Large intestine (tissue), 12 donors: ENCODE measurements at places on chromosomes 16 and 17. TPM values are rescaled to one million over a fixed set of nuclear protein-coding genes. Genes with fewer than 3 reads are reported as not detected.
A peak's percentile ranks its signal among the peaks of the same experiment; 100 is the strongest.

DNA sequence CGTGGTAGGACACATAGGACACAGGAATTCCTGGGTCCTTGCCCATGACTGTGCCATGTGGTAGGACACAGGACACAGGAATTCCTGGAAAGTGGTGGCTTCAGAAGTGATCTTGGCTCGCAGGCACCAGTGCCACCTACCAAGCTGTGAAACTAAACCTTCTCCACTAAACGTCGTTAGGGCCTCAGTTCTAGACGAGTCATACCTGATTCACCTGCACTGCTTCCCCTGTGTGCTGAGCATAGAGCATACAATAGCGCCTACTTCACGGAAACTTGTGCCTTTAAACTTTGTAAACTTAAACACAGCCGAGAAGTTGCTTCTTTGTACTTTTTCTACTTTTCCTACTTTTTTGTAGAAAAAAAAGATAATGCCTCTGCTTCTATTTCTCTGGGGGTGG lies 4.8 kb downstream of the SOX8 start:
- no peaks in the 10 kb centered on the region for H3K36me3 ChIP-seq
- no peak overlapping the region for H3K4me3 ChIP-seq
- DNase-seq = no peak
- peaks cover 23% of the 10 kb centered on the region for H3K27me3 ChIP-seq
- H3K4me1 ChIP-seq = no peaks in the 10 kb centered on the region
- H3K27ac ChIP-seq = no peak overlapping the region

DNA sequence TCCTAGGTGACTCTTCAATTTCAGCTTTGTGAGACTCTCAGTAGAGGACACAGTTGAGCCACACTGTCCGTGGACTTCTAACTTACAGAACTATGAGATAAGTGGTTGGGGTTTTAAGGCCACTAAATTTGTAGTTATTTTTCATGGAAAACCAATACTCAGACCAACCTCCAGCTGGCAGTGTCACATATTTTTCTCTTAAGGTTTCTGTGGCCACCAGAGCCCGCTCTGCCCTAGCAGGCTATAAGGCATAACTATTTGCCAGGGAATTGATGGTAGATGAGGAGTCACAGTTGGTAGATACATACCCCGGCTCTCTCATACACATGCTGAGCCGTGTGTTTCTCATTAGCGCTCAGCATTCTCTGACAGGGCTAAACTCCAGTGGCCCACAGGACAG lies 336.8 kb upstream of the MON1B start:
- H3K27me3 ChIP-seq = no peaks in the 10 kb centered on the region
- no peak overlapping the region for H3K27ac ChIP-seq
- no peaks in the 10 kb centered on the region for H3K36me3 ChIP-seq
- DNase-seq = no peak
- H3K4me1 ChIP-seq = no peaks in the 10 kb centered on the region

- peaks cover 3% of the 10 kb centered on the region for H3K36me3 ChIP-seq
- H3K4me1 ChIP-seq = no peaks in the 10 kb centered on the region
- no peak overlapping the region for H3K27ac ChIP-seq
Measured at GRCh38 chr16:12043953-12044352, 67.4 kb downstream of the SNX29 start.

DNA sequence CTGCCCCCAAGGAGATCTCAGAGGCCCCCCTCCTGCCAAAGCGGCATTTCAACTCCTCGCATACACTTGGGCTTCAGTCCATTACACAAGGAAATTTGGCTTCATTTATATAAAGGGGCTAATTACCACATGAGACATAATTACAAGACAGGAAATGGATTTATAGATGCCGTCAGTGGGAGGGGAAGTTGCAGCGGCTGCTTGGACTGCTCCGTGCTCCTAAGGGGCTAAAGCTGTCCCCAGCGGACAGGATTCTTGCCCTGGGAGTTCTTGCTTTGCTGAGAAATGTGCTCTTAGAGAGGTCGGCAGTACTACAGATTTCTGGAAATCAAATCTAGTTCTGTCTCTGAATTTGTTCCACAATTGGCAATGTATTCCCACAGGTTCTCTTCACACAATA lies 57.2 kb upstream of the NLK start:
- no peak for DNase-seq
- H3K4me3 ChIP-seq = no peak overlapping the region
- H3K27ac ChIP-seq = no peak overlapping the region
- peaks cover 18% of the 10 kb centered on the region for H3K4me1 ChIP-seq
- no peaks in the 10 kb centered on the region for H3K36me3 ChIP-seq

DNA sequence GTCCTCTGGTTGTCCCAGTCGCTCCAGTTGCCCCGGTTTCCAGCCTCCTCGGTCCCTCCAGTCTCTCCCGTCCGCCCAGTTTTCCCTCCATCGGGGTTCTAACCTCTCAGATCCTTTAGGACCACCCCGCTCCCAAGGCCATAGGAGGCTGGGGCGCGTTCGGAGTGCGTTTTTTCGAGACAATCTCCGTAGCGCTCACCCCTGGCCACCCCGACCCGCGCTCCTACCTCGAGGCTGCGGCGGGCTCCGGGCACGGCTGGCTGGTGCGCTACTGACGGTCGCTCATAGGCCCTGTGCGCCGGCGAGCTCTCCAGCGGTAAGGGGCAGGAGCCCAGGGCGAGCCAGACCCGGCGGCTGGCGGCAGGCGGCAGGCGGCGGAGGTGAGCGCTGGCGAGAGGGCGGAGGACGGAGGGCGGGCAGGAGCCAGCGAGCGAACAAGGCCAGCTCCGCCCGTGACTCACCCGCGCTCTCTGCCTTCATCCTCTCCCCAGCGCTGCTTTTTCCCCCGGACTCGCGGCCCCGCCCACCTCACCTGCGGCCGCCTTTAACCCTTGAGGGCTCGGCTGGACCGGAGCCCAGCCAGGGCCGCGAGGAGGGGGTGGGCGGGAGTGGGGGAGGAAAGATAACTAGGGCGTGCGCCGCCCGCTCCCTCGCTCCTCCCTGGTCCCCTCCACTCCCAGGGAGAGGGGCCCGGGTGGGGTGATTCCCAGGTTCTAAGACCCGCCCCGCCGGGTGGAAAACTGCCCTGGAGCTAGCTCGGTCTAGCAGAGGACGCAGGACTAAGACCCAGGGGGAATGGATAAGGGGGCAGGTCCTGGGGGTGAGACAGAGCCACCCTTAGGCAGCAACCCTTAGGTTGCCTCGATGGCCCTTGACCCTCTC lies at the start of gene SP6:
TSS of gene SP6 (minus strand) at position 472 of the 882 bp plus-strand sequence. CDS start 2,734 bp downstream, outside the sequence.
- DNase-seq = peak; percentile 77
- peaks cover 11% of the 10 kb centered on the region for H3K4me1 ChIP-seq
- H3K27ac ChIP-seq = peak within 1 kb of the TSS; percentile 20
- no peaks in the 10 kb centered on the region for H3K36me3 ChIP-seq

DNA sequence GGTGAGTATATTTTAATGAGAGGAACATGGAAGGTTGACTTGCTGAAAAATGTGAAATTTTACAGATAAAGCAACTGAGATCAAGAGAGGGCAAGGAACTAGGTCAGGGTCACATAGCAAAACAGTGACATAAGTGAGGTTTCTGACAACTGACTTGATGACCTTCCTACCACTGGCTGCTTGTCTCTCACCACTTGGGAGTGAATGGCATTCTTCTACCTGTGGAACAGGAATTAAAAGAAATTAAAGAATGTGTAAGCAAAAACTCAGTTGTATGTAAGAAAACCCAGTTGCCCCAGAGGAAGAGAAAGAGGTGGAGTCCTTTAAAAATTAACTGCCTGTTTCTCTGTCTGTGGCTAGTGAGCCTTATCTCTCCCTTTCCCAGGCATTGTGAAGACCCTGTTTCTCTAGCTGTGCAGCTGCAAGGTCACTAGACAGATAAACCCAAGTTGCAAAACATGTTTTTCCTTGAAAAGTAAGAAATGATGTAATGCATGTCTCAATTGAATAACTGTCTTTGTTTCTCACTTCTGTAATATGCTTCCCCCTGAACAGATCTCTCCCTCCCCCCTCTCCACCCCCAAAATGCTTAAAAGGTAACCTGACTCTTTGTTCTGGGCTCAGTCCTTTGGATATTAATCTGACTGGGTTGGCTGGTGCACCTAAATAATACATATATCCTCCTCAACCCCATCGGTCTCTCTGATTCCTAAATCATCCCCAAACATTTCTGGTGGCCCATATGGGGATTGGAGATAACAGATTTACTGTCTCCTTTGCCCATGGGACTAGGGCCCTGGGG lies 23.4 kb downstream of the ACSM1 start:
- H3K27ac ChIP-seq = no peak overlapping the region
- H3K4me3 ChIP-seq = no peak overlapping the region
- peaks cover 39% of the 10 kb centered on the region for H3K4me1 ChIP-seq
- DNase-seq = peak; percentile 23
- H3K27me3 ChIP-seq = peaks cover 3% of the 10 kb centered on the region

- no peaks in the 10 kb centered on the region for H3K36me3 ChIP-seq
- no peak overlapping the region for H3K27ac ChIP-seq
- no peak for DNase-seq
- no peak overlapping the region for H3K4me3 ChIP-seq
Measured at GRCh38 chr16:78443542-78444364, 344.3 kb downstream of the WWOX start.

- no peaks in the 10 kb centered on the region for H3K36me3 ChIP-seq
- no peak for DNase-seq
- H3K27me3 ChIP-seq = peaks cover 5% of the 10 kb centered on the region
- H3K4me1 ChIP-seq = no peaks in the 10 kb centered on the region
- no peak overlapping the region for H3K27ac ChIP-seq
- H3K4me3 ChIP-seq = no peak overlapping the region
Measured at GRCh38 chr16:54991525-54991924, 60.9 kb downstream of the IRX5 start.

DNA sequence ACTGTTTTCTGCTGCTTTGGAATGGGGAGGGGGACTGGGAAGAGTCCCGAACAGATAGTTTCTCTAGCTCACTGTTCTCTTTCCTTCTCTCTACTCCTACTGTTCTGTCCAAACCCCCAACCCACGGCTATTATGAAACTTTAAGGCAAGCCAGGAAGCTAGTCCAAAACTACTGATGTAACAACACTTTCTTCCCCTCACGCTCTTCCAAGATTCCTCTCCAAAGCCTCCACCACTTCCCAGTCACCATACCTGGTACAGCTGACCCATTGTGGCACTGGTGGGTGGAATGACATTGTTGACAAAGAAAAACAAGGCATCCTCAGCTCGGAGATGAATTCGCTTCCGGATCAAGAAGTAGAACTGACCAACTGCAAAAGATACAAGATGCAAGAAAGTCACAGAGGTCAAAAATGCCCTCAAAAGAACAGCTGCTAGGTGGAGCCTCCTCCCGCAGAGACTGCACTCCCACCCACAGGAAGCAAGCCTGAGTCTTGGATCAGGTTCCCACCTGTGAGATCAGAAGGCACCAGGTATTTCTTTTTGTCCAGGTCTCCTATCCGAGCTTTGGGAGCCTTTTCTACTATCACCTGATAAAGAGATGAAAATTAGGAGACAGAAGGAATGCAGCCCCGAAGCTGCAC lies 1.0 kb downstream of the GABARAP start:
- H3K4me3 ChIP-seq = peak overlapping the region; percentile 95
- DNase-seq = no peak
- H3K4me1 ChIP-seq = peaks cover 22% of the 10 kb centered on the region
- H3K27me3 ChIP-seq = no peaks in the 10 kb centered on the region

GRCh38 chr16:25716186-25716585 lies 24.4 kb downstream of the HS3ST4 start:
- no peak overlapping the region for H3K27ac ChIP-seq
- no peak for DNase-seq
- H3K4me1 ChIP-seq = no peaks in the 10 kb centered on the region
- H3K4me3 ChIP-seq = no peak overlapping the region
- no peaks in the 10 kb centered on the region for H3K27me3 ChIP-seq

- H3K27me3 ChIP-seq = no peaks in the 10 kb centered on the region
- DNase-seq = no peak
- no peaks in the 10 kb centered on the region for H3K4me1 ChIP-seq
- H3K4me3 ChIP-seq = no peak overlapping the region
Measured at GRCh38 chr17:53191878-53192277, 630.8 kb upstream of the KIF2B start.

DNA sequence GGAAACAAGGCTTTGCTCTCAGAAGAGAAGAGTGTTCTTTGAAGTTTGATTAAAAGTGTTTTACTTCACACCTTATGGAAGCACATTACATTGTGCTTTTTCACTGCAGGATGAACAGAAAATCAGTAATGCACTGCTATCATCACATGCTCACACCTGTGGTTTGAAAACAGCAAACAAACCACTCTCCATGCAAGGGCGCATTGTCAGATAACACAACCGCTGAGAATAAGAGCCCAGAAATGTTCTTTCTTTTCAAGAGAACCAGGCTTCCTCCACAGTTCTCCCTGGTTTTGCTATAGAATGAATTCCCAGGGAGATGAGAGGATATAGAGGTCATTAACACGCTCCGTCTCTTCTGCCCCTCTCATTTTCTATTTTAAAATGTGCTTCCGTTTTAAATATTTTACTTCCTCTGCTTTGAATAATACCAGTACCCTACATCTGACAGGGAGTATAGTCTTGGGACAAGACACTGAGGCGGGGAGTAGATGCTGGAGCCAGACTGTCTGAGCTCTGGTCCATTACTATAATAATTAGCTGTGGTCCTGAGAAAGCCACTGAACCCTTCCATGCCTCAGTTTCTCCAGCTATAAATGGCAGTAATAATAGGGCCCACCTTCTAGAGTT lies 71.6 kb downstream of the CDK5R1 start:
- no peak for DNase-seq
- no peak overlapping the region for H3K27ac ChIP-seq
- H3K36me3 ChIP-seq = no peaks in the 10 kb centered on the region
- H3K4me1 ChIP-seq = no peaks in the 10 kb centered on the region
- no peak overlapping the region for H3K4me3 ChIP-seq

- H3K27me3 ChIP-seq = no peaks in the 10 kb centered on the region
- H3K27ac ChIP-seq = no peak overlapping the region
- H3K4me3 ChIP-seq = no peak overlapping the region
- H3K4me1 ChIP-seq = no peaks in the 10 kb centered on the region
Measured at GRCh38 chr17:83116783-83117555, 37.6 kb downstream of the METRNL start.

DNA sequence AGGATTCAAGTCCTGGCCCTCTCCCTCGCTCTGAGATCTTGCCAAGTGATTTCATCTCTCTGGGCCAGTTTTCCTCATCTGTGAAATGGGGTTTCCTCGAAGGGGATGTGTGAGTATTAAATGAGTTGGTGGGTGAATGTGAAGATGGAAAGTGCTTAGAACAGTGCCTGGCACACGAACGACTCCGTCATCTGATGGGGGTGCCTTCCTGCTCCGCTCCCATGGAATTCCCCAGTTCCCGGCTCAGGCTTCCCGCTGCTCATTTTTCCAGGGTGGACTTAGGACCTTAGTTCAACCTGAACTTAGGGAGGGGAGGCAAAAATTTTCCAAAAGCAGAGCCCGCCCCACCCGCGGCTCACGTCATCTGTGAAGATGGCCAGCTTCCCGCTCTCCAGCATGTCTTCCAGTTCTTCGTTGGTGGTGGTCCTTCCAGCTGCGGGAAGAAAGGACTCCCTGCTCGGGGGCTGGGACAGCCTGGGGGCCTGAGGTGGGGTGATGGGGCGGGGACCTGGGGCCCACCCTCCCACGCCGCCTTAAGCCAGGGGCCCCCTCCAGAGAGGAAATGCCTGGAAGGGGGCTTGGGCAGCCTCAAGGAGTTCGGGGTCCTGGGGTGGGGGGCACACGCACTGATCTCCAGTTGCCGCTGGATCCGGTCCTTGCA lies 11.4 kb downstream of the HSD3B7 start:
- peak; percentile 71 for DNase-seq
- peak overlapping the region; percentile 52 for H3K4me3 ChIP-seq
- H3K27ac ChIP-seq = no peak overlapping the region
- H3K4me1 ChIP-seq = peaks cover 36% of the 10 kb centered on the region

The CIAO3 gene
- 31.3 TPM for polyA plus RNA-seq

The IQCK gene
- 14.0 TPM for polyA plus RNA-seq

The KRTAP1-3 gene
- polyA plus RNA-seq = not detected

The RPH3AL gene
- polyA plus RNA-seq = 8.2 TPM

The SPNS2 gene
- polyA plus RNA-seq = 13.3 TPM

The CACNA1G gene
- 1.7 TPM for polyA plus RNA-seq

The PRR11 gene
- polyA plus RNA-seq = 11.9 TPM

The PRAC1 gene
- not detected for polyA plus RNA-seq

The CMTM4 gene
- 52.1 TPM for polyA plus RNA-seq
